ENCODE measurements at places on chromosomes 7 and 10.

DNA sequence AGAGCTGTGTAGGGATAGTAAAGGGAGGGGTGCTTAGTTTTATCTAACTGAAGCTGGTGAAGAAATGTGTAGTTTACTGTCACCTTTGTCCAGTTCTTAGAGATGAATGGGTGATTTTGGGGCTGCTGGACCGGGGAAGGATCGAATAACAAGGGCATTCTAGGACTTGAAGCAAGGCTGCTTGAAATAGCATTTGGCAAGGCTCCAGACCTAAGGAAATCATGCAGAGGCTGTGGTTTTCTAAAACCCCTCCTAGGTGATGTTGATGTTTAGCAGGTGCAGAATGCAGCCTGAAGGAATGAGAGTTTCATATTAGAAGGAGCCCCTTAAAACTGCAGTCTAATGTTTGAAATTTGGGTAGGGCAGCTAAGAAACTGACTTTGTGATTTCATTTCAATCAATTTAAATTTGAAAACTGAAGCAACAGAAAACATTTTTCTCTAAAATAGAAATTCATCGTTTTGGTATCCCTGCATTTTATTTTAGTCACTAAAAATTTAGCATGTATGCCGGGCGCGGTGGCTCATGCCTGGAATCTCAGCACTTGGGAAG, 68.5 kb downstream of the TET1 start:
- DNase-seq: no peak

GRCh38 chr7:69799048-69799697, 200.9 kb downstream of the AUTS2 start:
- DNase-seq: no peak

DNA sequence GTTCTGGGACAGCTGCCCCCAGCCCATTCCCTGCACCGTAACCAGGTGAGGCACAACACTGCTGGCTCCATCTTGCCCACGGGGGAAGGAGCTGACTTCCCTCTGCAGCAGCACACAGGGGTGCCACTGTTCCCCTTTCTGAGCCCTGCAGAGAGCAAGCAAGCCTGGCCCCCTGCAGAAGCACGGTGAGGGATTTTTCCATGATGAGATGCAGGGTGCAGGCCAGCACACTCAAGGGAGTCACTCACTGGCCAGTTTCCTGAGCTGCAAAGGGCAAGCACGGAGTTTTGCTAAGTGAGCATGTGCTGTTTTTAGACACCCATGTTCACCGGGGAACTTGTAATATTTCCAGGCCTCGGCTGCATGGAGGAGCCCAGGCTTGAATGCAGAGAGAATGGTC, 176.6 kb downstream of the PIP4K2A start:
- no peak for DNase-seq

DNA sequence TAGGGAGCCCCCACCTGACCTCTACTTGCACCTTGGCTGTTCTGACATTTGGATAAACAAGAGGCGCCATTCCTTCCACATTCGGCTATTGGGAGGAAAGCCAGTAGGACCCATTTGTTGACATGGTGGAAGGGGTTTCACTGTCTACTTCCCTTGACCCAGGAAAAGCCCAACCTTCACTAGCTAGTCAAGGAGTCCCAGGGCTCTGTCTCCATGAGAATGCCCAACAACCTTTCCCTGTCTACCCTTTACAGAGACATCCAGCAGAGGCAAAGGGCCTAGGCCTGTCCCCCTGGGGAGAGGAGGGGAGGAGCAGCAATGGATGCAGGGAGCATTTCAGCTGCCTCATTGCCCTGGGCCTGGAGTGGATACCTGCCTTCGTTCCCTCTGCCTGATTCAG, 136.1 kb downstream of the NEURL1 start:
- DNase-seq: no peak

DNA sequence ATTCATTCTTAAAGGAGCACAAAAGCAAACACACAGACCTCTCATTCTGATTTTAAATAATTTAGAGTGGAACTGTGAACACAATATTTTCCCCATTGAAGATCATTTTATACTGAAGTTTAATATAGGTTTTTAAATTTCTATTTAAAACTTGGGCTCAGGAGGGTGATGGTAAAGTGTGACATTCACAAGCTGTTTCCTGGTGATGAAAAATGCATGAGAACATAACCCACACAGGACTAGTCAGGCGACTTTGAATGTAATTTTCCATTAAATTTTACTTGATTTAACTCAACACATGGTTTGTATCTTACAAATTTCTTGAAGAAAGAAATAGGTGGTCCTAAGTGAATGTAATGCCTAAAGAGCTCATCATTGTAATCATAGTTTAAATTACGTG, 143.6 kb downstream of the CDK14 start:
- no peak for DNase-seq

DNA sequence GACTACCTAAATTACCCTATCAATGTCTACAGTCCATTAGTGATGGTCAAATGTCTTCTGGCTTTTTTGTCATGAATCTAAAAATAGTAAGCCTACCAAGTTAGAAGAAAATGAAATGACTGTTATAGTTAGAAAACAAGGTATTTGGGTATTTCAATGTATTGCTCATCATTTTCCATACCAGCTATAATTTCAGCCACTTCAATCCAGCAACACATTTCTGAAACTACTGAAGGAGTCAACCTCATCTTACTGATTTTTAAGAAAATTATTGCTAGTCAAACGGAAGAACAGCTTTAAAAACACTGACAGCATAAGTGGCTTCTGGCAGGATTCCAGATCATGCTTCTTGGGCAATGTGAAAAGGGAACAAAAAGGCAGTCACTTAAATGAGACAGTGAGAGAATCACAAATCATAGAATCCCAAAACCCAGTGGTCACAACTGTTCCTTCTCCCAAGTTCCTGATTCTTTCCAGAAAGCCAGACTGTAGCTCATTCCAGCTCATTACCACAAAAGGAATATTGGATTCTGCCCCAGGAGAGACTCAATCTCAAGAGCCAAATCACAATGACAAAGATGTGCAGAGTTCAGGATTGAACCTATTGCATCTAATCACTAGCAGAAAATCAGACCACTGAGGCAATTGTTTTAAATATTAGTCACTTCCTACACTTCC, 61.2 kb upstream of the LRRN3 start:
- DNase-seq: no peak

DNA sequence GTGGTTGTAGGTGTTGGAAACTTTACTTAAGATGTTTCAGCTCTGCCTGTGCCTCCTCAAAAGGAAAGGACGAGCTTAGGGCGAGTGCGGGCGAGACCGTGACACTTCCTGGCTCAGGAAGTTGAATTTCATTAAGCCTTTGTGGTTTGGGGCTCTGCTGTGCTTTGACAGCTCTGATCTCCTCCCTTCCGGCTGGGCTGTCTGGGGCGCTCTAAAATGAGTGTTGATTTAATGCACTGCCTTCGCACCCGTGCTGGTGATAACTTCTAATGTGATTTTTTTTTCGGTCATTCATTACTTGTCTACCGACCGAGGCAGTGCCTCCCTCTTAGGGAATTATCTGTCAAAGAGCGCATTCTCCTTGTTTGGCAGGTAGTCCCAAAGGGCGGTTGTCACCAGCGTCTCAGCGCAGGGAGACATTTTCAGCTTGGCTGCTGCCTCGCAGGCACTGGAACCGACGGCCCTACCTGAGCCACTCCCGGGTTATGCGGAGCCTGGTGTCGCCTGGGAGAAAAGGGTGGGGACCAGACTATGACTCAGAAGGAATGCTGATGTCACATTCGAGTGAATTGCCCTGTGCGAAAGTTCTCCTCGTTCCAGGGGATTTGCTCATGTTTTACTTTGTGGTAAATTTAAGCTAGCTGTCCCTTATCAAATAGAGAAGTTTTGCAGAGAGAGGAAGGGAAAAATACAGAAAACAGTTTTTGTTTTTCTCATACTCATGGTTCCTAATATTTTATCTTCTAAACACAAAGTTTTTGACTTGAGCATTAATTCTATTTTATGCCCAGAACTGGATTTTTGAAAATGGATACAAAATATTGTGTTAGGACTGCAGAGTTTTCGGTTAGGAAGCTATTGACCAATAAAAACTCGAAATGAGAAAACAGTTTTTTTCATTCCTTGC, 920 bp downstream of the TES start:
- peak; percentile 74 for DNase-seq

GRCh38 chr7:112452102-112452888, 2.0 kb downstream of the IFRD1 start:
- DNase-seq: no peak

- DNase-seq: no peak
Observed at GRCh38 chr7:158351481-158351880, 236.1 kb downstream of the PTPRN2 start.

GRCh38 chr10:22570733-22571430, 143.5 kb downstream of the PIP4K2A start:
- DNase-seq: no peak

DNA sequence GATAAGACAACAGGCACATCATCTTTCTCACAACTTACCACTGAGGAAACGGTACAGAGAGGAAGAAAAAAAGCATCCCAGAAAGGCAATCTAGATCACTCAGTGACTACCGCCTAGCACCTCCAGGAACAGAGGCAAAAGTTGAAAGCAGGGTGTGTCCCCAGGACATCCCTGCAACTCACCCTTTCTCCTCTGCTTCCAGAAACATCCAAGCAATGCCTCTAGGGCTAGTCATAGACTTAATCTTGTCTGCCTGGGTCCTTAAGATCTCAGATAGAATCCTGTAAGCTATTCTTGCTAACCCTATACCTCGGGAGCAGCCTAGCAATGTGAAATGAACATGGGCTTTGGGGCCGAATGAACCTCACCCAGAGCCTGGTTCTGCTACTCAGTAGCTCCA, 18.8 kb upstream of the PDCD4 start:
- no peak for DNase-seq

GRCh38 chr10:126243971-126244370, 144.3 kb downstream of the ADAM12 start:
- no peak for DNase-seq

DNA sequence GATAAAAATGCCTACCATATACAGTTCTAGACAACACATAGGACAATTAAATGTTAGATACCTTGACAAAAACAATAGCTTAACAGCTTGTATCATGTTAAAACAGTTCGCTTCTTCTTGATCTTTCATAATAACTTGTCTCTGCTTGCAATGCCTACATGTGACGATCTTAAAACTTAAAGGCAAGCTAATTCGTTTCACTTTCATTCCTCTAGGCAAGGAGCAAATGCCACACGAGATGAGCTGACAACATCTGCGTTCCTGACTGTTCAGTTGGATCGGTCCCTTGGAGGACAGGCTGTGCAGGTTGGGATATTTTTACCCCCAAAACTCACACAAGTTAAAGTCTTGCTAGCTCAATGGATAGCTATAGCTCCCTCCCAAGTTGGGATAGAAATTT, 51.6 kb upstream of the ARL4A start:
- no peak for DNase-seq

DNA sequence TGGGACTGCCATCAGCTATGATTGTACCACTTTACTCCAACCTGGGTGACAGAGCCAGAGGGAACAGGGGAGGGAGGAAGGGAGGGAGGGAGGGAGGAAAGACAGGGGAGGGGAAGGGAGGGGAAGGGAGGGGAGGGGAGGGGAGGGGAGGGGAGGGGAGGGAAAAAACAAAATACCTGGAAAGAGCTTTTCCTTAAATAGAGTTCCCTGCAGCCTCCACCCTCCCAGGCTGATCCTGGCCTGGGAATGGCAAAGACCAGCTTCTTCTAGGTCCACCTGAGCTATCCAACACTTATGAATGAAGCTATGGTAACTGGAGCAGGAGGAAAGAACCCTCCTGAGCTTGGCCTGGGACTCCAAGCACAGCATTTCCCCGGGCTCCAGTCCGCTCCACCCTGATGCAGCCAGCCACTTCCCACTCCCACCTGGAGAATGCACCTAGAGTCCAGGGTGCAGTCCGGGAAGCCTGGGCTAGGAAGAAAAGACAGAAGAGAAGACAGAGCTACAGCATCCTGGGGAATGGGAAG, 66.1 kb downstream of the GRID1 start:
- no peak for DNase-seq

DNA sequence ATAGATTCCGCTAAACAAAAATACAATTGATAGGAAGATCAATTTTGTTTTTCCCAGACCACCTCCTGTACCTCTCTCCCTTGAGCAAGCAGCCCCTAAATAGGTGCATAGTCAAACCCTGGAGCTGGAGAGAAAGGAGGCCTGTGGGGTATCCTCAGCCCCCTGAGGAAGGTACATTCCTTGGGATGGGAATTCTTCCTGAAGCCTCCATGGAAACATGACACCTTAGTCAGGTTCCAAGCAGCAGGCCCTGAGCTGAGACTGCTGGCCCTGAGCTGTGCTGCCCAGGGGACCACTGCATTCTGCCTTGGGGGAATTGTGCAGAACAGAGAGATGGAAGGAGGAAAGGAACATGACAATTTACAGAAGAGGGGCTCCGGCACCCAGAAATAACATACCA, 7.4 kb downstream of the HNRNPF start:
- DNase-seq: no peak

DNA sequence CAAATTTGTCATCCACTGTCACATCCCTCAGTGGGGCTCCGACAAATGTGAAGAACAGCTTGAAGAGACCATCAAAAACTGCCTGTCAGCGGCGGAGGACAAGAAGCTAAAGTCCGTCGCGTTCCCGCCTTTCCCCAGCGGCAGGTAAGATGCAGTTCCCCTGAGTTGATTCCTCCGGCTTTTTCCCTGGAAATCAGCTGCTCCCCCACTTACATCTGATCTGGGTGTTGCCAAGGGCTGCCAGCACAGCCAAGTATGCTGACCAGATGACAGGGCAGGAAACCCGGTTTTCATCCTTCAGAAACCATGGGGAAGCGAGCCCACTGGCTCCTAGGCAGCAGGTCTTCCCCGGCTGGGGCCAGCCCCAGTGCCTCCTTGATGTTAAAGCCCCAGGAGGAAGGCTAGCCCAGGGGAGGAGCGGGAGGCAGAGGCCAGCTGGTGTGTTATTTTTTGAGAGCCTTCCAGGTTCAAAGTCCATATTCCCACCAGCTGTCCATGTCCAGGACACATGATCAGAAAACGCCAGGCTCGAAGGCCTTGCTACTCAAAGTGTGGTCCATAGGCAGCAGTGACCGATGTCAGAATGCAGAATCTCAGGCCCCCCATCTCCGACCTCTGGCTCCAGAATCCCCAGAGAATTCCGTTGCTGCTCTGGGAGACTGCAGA, 23.4 kb downstream of the AIFM2 start:
- no peak for DNase-seq

GRCh38 chr7:8035647-8036518, 67.3 kb downstream of the GLCCI1 start:
- no peak for DNase-seq

DNA sequence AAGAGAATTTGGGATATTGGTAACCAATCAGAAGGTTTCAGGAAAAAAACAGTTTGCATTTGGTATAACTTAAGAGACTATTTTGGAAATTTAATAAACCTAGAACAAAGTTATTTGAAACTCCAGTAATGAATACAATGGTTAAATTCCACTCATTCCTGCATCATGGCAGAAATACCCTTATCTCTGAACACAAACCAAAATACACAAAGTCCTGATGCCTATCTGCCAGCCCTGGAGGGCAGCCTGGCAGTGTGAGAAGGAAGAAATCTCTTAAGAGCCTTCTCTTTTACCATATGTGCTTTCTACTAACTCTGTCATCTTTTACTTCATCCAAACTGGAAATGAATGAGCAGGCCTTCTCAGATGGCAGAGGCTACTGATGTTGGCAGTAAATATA, 147.1 kb upstream of the LYZL1 start:
- DNase-seq: no peak
